Stimulated activated CD8-positive, alpha-beta memory T cell treated with anti-CD3 and anti-CD28 coated beads, Interleukin-7, amount 100 ng/mL, for 1 hour (primary cell): ENCODE measurements at places on chromosomes 3 and 15.
A peak's percentile ranks its signal among the peaks of the same experiment; 100 is the strongest.

GRCh38 chr3:188954590-188955208 lies 217.1 kb upstream of the TPRG1 start:
- peak; percentile 50 for DNase-seq

GRCh38 chr3:123766193-123767008 lies 117.7 kb downstream of the MYLK start:
- DNase-seq, result no peak

DNA sequence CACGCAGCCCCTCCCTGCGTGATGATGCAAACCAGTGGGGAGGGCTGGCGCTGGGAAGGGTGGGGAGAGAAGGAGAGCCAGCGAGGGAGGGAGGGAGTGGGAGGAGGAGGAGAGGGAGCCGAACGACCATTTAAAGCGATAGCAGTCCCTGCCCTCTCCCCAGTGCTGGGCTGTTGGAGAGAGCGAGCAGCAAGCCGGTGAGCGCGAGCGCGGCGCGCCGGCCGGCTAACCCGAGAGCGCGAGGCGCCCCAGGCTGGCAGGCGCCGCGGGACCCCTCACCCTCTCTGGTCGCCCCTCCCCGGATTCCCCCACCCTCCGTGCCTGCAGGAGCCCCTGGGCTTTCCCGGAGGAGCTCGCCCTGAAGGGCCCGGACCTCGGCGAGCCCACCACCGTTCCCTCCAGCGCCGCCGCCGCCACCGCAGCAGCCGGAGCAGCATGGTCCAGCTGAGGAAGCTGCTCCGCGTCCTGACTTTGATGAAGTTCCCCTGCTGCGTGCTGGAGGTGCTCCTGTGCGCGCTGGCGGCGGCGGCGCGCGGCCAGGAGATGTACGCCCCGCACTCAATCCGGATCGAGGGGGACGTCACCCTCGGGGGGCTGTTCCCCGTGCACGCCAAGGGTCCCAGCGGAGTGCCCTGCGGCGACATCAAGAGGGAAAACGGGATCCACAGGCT lies at the start of gene GRM7:
TSS of gene GRM7 (plus strand) at position 162 of the 671 bp plus-strand sequence.
- no peak for DNase-seq

DNA sequence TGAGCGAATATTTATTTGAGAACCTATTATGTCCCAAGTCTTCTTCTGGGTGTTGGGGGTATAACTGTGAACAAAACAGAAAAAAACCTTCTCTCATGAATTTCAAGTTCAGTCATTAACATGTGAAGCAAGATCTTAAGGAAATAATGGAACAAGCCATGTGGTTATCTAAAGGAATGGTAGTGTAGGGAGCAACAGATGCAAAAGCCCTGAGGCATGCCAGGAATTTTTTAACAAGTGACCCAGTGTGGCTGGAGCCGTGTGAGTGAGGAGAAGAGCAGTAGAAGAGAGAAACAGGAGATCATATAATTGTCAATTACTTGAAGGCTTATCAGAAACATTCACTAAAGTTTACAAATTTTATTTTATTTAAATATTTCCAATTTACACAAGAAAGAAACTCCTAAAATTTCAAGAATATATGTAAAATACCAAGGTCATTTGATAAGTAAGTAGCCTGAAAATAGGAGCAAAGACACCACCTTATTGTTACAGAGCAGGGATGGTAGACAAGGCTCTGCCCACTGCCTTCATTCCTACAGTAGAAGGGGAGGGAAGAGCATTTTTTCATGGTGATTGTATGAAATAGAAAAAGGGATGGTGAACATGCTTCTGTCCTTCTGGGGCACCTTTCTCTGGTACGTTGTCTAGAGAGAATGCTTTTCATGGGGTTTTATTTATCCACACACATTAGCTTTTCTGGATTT lies 345.1 kb downstream of the PLOD2 start:
- no peak for DNase-seq

GRCh38 chr15:20310603-20311002 lies 231.0 kb downstream of the GOLGA6L6 start:
- DNase-seq, result no peak

GRCh38 chr3:120555657-120556509 lies 40.3 kb upstream of the NDUFB4 start:
- no peak for DNase-seq

- DNase-seq, result no peak
These were observed 24.5 kb upstream of the PLA2G4D start for GRCh38 chr15:42118650-42119445.

GRCh38 chr15:78370013-78370412 lies 29.9 kb downstream of the CRABP1 start:
- no peak for DNase-seq
